ENCODE measurements at places on chromosomes 7 and 10.

DNA sequence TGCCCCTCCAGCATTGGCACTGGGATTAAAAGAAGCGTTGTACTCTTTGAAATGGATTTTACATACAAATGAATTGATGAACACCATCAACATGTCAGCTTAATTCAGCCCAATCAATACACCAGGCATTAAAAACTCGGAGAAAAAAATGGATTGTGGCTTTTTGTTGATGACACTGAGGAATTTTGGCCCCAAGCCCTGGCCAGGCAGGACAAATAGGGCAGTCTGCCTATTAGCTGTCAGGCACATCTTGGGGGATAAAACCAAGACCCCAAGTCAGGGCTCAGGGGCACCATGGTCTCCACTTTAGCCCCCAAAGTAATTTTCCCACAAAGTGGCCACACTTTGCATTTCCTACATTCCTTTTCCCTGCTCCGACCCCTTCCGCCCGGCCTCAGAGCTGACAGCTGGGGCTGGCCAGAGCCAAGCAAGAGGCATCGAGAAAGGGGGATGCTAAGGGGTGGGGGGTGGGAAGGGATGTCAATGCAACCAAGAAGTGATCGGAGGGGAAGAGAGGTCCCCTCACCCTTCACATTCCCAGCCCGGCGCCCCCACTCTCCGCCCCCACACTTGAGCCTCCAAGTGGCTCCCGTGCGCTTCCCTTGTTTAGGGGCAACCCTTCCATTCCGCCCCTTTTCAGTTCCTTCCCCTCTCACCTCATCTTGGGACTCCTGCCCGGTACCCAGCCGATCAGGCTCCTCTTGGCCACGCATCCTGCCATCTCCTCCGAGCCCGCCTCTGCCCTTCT lies 711 bp downstream of the HIP1 start:
- no peak for DNase-seq

DNA sequence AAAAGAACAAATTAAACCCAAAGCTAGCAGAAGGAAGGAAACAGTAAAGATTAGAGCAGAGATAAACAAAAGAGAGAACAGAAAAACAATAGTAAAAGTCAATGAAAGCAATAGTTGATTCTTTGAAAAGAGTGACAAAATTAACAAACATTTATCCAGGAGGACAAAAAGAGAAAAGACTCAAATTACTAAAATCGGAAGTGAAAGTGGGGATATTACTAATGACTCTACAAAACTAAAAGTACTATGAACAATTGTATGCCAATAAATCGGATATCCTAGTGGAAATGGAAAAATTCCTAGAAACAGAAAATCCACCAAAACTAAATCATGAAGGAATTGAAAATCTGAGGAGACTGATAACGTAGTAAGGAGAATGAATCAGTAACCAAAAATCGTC lies 96.3 kb downstream of the SNX13 start:
- no peak for DNase-seq

DNA sequence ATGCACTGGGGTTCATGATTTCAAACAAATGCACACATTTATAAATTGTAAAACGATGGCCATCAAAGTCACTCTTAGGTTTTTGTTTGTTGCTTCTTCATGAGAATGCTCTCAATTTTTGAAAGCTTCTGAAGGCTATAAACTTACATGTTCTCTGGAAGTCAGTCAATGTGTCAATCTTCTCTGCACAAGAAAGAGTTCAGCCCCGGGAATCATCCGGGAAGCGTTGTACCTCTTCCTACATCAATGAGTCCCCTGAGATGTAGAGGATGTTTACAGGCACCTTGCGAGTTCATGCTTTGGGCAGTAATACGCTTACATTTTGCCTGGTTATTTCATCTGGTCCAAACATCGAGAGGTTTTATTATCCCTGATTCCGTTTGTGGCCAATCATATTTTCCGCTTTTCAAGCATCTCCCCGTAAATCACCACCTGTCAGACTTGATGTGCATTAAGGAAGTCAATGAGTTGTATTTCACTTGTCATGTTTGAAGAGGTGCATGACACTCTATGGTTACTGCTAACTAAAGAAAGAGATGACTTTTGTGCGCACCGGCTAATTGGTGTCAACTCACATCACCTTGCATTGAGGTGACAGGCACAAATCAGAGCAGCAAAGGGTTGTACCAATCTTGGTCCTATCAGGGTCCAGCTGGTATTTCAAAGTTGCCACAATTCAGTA lies 750.7 kb downstream of the SORCS3 start:
- no peak for DNase-seq

DNA sequence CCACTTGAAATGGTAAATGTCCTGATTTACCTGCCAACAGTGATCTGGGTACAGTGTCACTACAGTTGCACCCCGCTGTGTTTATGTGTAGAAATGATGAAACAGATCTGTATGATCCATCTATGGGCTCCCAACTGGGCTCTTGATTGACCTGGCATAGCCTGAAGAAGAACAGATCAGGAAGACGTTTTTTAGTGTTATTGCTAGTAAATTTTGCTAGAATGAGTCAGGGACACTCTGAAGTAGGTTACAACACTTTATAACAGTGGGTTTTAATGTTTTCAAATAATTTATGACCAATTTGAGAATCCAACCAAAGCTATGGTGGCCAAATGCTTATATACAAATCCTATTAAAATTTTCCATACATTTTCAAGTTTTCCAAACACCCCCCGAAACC lies 110.3 kb downstream of the DKK1 start:
- DNase-seq = no peak

DNA sequence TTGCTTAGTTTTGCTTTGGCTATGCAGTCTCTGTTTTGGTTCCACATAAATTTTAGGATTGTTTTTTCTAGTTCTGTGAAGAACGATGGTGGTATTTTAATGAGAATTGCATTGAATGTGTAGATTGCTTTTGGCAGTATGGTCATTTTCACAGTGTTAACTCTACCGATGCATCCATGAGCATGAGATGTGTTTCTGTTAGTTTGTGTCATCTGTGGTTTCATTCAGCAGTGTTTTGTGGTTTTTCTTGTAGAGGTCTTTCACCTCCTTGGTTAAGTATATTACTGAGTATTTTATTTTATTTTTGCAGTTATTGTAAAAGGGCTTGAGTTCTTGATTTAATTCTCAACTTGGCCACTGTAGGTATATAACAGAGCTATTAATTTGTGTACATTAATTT lies 78.2 kb upstream of the ZNF92 start:
- DNase-seq = no peak

DNA sequence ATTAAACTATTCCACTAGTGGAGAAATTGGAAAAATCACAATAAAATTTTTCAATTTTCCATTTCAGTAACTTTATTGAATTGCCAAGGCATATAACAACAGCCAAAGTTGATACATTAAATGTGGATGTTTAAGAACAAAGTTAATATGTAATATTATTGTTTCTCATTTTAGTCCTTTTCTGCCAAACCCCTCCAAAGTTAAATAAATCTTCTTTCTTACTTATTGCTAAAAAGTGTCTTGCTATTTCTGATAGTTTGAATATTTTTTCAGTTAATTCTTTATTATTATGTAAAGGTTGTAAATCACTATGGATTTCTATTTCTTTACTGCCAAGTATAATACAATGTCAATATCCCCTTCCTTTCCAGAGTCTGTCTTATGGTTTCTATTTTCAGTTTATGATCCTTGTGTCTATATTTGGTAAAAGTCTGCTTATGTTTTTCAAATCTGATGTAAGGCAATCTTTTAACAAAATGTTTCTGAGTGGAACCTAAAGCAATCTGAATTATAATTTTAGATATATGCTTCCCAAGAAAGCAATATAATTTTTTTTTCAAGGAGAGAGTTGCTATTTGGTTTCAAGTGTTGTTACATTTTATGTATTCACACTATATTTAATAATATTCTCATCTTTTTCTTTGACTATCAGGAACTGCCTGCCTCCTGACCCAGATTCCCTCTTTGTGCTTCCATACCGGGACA lies 80.3 kb upstream of the RHOBTB1 start:
- DNase-seq = no peak

DNA sequence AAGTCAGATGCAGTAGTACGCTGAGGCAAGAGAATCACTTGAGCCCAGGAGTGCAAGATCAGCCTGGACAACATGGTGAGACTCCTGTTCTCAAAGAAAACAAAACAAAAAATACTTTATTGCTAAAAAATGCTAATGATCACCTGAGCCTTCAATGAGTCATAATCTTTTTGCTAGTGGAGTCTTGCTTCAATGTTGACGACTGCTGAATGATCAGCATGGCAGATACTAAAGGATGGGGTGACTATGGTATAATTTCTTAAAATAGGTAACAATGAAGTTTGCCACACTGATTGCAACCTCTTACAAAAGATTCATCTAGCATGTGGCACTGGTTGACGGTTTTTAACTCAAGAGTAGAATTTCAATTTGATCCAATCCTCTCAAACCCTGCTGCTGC lies 22.3 kb downstream of the NANOS1 start:
- no peak for DNase-seq

- no peak for DNase-seq
Observed at GRCh38 chr10:75347186-75347585, 54.4 kb downstream of the ZNF503 start.

DNA sequence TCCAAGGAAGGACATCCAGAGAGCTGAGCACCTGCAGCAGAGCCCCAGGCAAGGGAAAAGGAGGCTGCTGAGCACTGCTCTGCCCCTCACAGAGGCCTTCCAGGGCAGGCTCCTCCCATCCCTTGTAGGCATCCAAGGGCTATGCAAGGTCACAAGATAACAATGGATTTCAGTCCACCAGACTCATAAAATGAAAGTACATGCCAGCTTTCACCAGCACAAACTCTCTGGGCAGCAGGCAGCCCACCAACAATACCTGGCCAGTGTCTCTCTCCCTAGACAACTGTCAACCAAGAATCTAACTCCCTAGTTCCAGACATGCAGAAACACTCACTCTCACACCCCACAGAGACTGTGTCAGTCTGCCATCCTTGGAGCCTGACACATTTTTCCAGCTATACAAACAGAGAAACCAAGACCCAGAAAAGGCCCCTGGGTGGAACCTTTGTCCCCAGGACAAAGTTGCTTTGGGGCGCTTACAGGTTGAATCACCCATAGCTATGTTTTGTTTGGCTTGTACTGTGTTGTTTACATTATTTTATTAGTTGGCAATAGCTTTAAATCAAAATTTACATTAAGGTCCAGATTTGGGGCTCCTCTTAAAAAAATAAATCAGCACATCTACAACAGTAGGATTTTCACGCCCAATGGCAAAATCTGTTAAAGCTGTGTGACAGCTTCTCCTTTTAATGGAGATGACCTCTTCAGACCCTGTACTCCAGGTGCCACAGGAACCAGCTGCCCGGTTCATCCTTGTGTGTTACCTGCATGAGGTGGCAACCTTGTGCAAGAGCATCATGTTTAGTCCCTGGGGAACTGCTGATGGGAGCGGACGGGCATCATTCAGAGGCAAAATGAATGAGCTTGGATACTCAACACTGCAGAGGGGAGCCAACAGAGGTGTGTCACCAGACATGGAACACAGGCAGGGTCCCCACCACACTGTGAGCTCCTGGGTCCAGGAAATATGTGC lies 5.2 kb downstream of the GRID1 start:
- DNase-seq = no peak

- no peak for DNase-seq
Observed at GRCh38 chr7:43726466-43726865, 2.9 kb downstream of the COA1 start.

DNA sequence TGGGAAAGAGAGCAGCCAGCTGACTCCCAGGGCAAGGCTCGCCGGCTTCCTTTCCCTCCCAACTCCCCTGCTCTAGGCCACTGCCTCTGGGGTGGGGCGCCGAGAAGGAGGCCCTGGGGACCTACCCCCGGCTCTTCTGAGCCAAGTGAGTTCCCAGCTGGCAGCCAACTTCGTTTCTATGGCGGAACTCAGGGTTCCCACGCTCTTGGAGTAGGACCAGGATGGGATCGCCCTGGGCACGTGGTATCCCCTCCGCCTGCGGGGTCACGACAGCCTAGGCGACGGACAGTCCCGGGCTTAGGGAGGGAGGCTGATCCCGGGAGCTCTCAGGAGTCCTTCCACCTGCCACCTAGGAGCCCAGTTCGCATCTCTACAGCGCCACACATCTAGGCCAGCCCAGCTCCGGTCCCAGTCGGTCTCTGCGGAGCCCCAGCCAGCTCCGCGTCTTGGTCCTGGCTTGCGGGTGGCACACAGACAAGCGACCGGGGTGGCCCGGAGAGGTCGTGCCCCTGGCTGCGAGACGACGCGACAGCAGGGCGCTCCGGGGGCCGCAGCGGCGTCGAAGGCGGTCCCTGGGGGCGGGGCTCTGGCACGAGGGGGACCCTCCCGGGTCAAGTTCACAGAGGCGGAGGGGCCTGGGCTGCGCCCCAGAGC lies 20.5 kb upstream of the GATA3 start:
- no peak for DNase-seq

- no peak for DNase-seq
Observed at GRCh38 chr7:112556633-112557032, 75.8 kb downstream of the LSMEM1 start.

DNA sequence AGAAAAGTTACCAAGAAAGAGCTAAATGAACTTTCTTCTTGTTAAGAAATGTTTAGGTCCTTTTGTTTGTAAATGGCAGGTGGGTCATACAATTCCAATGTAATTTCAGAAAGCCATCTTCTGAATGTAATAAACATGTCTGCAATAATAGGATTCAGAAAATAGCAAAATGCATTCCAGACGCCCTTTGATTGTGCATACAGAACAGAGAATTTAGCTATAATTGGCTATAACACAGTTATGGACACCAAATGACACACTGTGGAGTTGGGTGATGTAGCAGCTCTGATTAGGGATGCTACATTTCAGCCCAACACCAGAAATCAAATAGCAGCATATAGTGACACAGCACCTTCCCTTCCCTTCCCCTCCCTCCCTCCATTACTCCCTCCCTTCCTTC lies 240.8 kb downstream of the SNX10 start:
- no peak for DNase-seq

GRCh38 chr10:7523656-7524055 lies 112.8 kb upstream of the SFMBT2 start:
- no peak for DNase-seq

- DNase-seq = no peak
Observed at GRCh38 chr7:83861-84632, 108.3 kb upstream of the FAM20C start.

DNA sequence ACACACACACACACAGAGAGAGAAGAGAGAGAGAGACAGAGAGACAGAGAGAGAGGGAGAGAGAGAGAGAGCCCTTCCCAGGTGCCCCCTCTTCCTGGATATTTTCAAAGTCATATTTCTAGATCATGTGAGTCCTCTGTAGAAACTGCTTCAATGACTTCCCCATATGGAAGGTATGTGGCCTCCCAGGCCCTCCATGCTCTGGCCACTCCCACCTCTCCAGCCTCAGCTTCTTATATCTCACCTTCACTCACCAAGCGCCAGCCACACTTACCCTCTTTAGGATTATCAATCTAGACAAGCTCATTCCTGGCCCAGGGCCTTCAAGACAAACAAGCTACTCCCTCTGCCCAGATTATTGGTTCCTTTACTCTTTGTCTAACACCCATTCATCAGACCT lies 259.7 kb downstream of the MTERF1 start:
- DNase-seq = no peak

DNA sequence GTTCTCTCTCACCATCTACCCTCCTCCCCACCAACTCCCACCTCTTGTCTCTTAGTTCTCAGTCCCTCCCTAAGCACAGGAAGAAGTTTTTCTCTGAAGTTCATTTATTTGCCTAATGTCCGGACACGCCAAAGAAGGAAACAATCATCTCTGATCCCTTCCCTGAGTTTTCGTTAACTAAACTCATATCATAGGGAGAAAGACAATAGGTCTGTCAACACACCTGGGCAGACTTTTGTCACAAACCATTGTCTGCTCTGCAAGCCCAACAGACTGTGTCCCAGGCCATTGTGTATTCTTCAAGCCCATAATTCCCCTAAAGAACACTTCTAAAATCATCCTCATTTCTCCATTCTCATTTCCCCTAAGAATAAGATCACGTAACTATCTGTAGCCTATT lies 691.0 kb upstream of the MBL2 start:
- no peak for DNase-seq

All from thoracic aorta (tissue), 2 donors.